ENCODE measurements at places on chromosomes 3 and 15.

- DNase-seq: no peak
Measured at GRCh38 chr3:76436894-76437293, 603.0 kb upstream of the ROBO2 start.

- no peak for DNase-seq
Measured at GRCh38 chr3:38028621-38029361, 651 bp downstream of the PLCD1 start.

- no peak for DNase-seq
Measured at GRCh38 chr3:168583977-168584376, 488.3 kb upstream of the GOLIM4 start.

GRCh38 chr3:115789481-115789880, 166.2 kb downstream of the GAP43 start:
- DNase-seq: no peak
